Epithelial cell of esophagus (primary cell): ENCODE measurements at places on chromosomes 6 and 20.
A peak's percentile ranks its signal among the peaks of the same experiment; 100 is the strongest.

DNA sequence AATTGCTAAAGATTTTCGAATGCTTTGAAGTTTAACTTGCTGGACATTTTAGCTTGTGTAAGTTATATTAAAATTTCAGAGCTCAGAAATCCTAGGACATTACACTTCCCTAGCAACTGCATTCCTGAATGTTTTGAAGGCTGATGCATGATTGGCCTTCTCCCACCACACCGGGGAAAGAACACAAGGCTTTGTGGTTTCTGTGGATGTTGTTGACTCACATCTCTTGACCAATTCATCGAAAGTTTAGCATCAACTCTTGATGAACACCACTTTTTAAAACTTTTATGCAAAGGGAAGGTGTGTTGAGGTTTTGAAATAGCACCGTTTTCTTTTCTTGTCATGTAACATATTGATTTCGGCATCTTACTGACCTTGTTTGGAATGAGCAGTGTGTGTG lies 81.1 kb downstream of the RIMS1 start:
- peak; percentile 32 for DNase-seq

DNA sequence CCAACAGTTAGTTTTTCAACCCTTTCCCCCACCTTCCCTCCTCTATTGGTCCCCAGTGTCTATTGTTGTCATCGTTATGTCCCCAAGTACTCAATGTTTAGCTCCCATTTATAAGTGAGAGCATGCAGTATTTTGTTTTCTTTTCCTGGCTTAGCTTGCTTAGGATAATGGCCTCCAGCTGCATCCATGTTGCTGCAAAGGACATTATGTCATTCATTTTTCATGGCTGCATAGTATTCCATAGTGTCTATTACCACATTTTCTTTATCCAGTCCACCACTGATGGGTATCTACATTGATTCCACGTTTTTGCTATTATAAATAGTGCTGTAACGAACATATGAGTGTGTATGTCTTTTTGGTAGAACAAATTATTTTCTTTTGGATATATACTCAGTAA lies 55.3 kb upstream of the HIVEP1 start:
- no peak for DNase-seq

DNA sequence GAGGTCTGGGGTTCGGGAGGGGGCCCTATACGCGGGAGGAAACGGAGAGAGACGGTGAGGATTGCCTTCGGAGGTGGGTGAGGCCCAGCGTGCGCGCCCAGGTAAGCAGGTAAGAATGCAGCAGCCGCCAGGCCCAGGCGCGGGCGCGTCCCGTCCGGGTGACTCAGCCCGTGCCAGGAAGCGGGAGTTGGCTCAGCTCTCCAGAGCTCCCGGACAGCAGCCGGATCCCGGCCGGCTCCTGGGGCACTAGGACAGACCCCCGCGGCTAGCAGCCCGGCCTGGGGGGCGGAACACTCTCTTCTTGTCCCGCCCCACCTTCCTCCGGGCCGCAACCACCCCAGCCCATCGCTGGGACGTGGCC lies 1.5 kb upstream of the MDFI start:
- peak; percentile 95 for DNase-seq

- peak; percentile 60 for DNase-seq
Measured at GRCh38 chr6:44738601-44739146, 351.2 kb downstream of the CDC5L start.

GRCh38 chr6:99019381-99019780 lies 71.6 kb upstream of the FBXL4 start:
- DNase-seq = peak; percentile 77

DNA sequence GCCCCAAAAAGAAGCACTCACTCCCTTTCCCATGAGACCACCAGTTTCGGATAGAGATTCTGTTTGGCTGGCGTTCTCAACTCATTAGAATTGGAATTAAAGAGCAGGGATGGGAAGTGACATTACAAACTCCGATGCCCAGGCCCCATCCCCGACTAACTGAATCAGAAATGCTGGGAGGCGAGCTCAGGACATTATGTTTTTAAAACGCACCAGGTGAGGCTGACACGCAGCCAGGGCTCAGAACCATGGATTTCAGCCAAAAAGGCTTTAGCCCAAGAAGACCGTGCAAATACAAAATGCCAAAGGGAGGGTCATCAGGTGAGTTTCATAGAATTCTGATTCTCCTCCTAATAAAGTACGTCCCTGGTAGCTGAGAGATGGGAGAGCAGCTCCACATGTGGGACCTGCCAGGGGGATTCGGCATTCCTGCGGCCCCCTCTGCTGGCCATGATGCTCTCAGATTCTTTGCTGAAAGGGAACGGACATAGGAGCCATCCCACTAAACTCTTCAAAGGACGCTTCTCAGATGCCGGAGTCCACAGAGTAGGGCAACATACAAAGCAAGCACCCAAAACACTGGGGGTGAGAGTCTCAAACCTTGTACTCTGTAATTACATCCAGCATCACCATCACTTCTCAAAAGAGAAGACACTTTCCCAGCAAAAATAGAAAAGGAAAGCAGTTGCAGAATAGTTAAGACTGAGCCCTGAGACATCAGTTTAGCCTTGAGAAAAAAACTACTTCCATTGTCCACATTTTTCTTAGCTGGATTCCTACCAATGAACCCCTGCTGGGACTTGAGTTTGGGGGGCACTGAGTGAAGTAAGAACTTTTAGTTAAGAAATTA lies 205.2 kb downstream of the BMP7 start:
- DNase-seq = peak; percentile 13

- no peak for DNase-seq
Measured at GRCh38 chr6:44842616-44843015, 455.1 kb downstream of the CDC5L start.

DNA sequence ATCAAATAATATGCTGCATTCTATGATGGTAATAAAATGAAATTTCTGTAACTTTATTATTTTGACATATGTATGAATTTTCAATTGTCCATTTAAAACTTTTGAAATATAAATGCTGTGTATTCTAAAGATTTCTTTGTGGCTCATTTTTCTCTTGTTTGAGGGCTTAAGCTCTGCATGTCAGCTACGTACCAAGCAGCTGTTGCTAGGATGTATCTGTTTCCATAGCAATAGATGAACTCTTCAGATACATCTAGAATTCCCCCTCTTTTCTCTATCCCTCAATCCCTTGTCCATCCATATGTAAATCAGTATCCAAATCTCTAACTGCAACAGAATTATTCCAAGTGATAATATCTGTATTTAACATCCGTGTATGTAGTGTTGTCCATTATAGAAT lies 76.5 kb upstream of the OPRM1 start:
- DNase-seq = no peak
